ENCODE measurements at places on chromosomes 6 and 20.

DNA sequence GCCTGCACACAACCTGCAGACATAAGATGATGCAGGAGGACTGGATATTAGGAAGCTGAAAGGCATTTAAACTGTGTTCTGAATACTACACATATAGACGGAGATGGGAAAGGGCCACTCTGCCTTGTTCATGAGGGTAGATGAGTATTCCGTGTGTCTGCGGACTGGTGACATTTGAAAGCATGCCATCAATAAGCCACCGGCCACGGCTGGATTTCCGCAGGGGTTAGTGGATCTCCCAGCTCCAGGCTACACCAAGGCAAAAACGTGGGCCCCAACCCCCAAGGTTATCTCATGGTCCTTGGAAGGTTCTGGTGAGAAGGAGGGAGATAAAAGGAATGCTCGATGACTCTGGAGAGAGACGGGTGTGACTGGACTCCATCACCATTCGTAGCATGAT, 78.6 kb upstream of the THBS2 start:
- DNase-seq: no peak

GRCh38 chr6:1418471-1419191, 29.3 kb downstream of the FOXF2 start:
- DNase-seq: no peak

DNA sequence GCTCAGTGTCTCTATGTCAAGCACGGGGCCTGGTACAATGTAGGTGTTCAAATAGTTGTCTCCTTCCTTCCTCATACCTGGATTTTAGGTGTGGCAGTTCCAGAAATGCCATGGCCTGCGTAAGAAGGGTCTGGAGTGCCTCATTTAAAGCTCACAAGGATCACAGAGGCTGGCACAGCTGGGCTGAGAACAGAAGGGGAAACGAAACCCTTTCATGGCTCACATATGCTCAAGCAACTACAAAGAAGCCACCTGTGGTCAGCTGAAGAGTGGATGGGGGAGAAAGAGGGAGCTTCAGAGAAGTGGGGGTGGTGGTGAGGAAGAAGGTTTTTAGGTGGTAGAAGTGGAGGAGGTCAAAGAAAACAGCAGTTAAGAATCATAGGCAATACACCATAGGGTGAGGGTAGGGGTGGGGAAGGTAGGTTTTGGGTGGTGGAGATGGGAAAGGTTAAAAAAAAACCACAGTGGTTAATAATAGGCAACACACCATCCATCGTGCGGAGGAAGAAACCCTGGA, 17.0 kb upstream of the TOP1 start:
- peak; percentile 36 for DNase-seq

DNA sequence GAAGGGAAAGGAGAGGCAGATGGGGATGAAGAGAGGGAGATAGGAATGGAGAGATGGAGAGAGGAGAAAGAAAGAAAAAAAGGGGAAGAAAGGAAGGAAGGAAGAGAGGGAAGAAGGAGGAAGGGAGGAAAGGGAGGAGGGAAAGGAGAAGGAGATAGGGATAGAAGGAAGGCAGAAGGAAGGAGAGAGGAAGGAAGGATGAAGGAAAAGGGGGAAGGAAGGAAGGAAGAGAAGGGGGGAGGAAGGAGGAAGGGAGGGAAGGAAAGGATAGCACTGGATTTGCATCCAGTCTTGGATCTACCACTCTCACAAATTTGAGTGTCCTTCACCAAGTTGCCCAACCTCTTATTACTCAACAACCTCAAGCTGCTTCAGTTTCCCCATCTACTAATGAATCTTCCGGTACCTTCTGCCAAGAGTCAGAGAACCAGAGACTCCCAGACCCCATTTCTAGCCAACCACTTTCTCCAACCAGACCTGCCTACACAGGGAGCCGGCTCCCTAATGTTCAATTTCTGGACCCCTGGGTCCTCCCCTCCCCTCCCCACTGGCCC, 79.7 kb upstream of the FOXP4 start:
- no peak for DNase-seq

GRCh38 chr6:18268066-18268465, 3.7 kb upstream of the DEK start:
- DNase-seq: no peak

DNA sequence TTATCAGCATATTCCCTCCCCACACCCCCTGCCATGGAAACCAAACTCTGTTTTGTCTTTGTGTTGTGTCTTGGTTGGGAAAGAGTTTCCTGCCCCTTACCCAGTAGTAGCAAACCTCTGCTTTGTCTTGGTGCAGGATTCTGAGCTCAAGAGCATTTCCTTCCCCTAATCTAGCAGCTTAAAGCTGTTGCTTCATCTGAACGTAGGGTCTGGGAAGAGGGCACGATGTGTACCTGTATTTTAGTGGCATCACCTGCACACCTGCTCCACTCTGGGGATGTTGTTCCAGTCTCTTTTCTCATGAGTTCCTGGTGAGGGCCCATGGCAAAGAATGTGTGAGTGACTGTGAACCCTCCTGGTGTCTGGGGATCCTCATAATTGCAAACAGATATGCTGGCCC, 164.7 kb downstream of the SCP2D1 start:
- no peak for DNase-seq

- no peak for DNase-seq
These were observed 83.0 kb downstream of the SNX5 start for GRCh38 chr20:17885544-17885943.

DNA sequence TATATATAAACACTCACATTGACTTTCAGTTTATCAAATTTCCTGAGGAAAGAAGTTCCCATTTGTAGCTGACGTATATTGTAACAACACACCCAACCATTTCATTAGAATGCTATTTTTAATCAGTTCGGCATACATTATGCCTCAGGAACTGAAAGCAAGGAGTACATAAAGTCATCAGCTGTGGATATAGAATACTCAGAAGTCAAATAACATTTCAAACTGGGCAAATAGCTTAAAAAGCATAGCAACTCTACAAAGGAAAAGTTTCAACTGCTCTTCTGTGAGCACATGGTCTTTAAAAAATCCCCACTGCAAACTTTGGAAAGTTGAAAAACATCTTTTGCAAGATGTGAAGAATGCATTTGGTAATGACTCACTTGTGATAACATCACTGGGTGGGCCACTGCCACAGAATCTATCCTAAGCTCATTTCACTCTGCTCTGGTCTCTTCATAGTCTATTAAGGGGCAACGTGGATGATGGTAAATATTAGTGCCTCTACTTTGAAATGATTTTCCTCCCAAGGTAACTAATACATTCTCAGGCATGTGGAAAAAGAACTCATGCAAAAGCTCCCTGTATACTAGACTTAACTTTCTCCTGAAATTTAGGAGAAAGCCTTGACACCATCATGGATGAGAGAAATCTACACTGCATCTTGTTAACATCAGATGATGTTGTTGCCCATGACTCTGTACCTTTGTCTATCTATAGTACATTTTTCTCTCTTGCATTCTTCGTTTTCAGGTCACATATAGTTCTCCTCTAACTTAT, 49.2 kb downstream of the FYN start:
- DNase-seq: no peak

DNA sequence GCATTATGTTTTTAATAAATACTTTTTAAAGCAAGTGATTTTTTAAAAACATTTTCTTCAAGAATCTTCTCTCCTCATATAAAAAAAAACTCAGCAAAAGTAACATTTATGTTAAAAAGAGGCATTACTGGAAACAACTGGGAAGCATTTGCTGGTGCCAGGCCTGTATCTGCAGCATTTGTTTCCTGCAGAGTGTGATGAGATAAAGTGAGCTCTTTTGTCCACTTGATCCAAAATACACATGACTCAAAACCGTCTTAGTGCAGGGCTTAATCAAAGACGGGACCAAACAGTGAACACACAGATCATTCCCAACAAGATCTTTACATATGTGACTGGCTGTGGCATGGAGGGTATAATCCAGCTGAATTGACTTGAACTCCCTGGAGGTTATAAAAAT, 28.3 kb upstream of the RIPPLY2 start:
- no peak for DNase-seq

GRCh38 chr6:83597511-83597910, 85.2 kb downstream of the PRSS35 start:
- no peak for DNase-seq

- DNase-seq: no peak
These were observed 203.9 kb upstream of the RAB32 start for GRCh38 chr6:146339716-146340115.

- DNase-seq: no peak
These were observed 152.3 kb downstream of the ZMYND8 start for GRCh38 chr20:47204008-47204849.

DNA sequence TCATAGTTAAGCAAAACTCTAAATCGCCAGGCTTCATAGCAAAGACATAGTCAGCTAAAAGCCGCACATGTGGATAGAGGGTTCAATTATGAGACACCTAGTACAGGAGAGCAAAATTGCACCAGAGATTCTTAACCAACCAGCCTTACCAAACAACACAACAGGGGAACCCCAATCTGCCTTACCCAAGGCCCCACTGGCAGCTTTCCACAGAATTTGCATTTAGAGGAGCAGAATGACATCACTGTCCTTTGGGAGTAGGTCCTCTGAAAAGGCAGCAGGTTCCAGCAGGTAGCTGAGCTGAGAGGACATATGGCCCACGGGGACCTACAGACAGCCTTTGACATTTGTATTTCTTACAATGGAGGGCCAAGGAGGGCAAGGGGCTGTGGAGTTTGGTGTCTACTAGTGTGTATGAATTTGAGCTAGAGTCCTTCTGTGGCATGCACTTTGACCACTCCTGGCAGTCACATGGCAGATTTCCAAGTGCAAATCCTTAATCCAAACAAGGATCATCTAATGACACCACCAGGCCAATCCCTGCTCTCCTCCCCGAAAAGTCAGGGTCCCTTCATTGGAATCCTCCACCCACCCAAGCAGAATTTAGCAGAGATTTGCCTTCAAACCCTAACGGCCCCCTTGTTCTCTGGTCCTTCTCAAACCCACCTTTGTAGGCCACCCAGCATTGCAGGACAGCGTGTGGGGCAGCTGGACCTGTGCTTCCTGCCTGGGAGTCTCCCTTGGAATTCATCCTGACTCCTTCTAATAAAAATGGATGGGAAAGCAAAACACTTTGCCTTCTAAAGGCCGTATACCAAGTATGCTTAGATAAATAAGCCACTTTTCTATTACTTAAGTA, 171.2 kb upstream of the SUPT3H start:
- DNase-seq: no peak

DNA sequence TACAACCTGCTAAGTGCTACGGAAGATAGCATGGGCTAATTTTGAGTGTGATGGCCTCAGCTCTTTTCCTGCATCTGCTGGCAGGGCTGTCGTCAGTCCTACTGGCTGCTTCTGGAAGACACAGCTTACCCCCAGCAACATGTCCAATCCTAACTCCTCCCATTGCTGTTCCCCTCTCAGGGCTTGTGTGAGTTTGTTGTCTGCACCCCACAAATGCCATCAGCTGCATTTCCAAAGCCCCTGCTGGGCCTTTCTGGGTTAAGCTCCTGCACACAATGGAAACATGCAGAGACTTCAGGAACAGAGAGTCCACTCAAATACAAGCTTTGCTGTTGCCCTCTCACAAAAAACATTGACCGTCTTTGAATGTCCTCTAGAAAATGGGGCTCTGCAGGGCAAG, 84.7 kb downstream of the RNF182 start:
- DNase-seq: no peak

GRCh38 chr6:160378882-160379281, 30.7 kb downstream of the SLC22A3 start:
- no peak for DNase-seq

DNA sequence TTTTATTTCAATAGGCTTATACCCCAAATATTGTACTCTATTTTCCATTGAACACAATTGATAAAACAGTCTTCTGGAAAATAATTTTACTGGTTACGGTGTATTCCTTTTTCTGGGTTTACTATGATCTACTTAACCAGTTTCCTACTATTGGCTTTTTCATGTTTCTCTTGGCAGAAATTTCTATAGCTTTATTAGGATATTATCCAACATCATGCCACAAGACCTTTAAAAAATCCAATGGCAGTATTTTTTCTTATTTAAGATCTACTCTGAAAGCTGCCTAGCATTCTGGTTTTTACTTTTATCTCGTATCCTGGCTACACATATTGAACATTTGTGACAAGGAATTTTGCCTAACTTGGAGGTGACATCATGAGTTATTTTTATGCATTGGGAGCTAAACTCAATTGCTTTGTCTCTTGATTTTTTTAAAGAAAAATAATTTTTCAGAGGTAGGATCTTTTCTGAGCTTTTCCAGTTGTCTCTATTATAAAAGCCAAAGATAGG, 45.5 kb downstream of the SLC9A8 start:
- no peak for DNase-seq

GRCh38 chr6:108364470-108364869, 69.6 kb downstream of the AFG1L start:
- DNase-seq: no peak

- no peak for DNase-seq
These were observed 84.5 kb downstream of the PLEKHG1 start for GRCh38 chr6:150684161-150684560.

DNA sequence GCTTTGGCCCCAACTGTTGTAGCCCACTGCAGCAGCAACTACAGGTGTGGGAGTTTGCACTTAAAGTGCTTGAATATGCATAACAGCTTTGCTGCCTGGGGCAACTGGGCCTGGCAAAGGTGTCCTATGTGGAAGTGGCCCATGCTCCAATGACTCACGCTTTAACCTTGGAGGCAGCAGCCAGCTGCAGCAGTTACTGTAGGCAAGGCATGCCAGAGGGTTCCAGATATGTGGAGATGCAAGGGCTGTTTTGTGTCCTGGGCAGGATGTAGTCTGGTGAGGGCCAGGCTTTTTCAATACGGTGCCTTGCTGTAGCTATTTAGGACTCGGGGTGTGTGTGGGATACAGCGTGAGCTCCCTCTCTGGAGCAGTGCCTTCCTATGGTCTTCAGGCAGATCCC, 150.3 kb downstream of the NKAIN2 start:
- DNase-seq: no peak

DNA sequence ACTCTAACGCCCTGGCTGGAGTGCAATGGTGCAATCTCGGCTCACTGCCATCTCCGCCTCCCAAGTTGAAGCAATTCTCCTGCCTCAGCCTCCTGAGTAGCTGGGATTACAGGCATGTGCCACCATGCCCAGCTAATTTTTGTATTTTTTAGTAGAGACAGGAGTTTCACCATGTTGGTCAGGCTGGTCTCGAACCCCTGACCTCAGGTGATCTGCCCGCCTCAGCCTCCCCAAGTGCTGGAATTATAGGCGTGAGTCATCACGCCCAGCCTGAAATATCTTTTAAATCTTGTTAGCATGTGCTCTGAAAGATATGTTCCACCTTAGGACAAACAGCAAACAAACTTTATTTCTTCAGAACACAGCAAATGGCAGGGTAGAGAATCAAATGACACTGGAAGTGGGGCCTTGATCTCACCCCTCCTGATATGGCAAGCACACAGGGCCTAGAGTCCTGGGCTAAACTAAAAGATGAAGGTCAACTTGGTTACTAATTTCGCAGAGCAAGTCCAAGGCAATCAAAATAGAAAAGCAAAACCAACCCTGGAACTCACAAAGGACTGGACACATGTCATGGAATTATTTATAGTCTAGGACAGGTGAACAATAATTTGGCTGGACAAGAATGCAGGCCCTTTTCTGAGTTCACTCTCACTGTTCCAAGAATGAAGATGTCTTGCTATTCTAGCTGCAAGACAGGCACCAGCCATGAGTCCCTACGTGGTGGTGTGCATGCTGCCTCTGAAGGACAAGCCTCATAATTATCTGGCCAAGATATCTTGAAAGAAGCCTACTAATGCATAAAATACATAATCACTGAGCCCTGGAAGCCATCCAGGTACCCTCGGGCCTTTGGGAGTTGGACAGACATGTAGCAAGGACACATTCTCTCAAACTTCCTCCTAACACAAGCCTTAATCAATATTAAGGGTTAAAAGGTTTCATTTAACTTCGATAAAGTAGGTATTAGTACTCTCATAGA, 35.6 kb downstream of the B4GALT5 start:
- DNase-seq: no peak

GRCh38 chr6:150134280-150134920, 8.4 kb upstream of the PPP1R14C start:
- no peak for DNase-seq

Data from stimulated activated naive CD8-positive, alpha-beta T cell treated with anti-CD3 and anti-CD28 coated beads, Interleukin-15, Interleukin-2, amounts not matched to agents 100 U/mL and 50 U/mL, for 24 hours (primary cell).